Amniotic stem cell (primary cell): ENCODE measurements at places on chromosomes 1 and 21.

- no peak for DNase-seq
Measured at GRCh38 chr21:32186804-32187203, 92.0 kb downstream of the MIS18A start.

DNA sequence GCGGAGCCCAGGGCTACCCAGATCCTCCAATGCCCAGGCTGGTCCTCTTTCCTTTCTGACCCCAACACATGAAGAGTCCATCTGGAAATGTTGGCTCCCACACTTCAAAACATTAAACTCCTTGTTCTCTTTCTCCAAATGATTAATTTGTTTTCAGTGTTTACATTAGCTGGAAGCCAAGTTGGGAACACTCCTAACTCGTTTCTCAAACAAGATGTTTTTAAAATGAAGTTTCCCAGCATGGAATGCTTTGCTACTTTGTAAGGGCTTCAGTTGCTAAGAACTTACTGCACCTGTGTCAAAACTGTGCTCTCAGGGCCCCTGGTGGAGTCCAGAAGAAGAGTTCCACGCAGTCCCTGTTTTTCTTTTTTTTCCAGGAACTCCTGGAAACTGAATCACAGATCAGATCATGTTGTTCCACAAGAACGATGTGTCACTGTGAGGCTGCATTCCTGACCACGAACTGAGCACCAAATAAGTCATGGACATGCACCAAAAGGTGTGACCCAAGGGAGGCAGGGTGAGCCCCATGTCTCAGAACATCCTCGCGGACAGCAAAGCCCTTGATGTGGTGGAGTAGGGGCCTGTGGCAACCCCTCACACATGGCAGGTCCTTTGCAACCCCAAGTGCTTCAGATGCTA lies 257.3 kb downstream of the KCNJ6 start:
- peak; percentile 35 for DNase-seq

DNA sequence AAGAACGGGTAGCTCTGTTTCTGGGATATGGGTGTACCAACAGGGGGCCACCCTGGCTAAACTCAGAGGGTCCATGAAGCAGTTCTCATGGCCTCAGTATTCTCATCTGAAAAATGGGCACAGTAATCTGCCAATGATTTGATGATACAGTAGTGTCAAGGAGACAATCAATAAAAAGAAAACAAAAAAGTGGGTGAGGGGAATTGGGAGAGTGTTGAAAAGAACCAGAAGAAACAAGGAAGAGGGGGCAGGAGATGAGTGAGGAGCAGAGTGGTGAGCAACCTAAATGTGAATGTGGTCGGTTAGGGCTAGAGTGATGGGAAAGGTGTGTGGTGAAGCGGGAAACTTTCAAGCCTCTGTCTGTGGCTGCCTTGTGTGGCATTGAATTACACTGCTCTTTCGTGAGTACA lies 2.0 kb downstream of the SLAMF7 start:
- no peak for DNase-seq

- no peak for DNase-seq
Measured at GRCh38 chr1:40668769-40669525, 3.5 kb upstream of the RIMS3 start.

DNA sequence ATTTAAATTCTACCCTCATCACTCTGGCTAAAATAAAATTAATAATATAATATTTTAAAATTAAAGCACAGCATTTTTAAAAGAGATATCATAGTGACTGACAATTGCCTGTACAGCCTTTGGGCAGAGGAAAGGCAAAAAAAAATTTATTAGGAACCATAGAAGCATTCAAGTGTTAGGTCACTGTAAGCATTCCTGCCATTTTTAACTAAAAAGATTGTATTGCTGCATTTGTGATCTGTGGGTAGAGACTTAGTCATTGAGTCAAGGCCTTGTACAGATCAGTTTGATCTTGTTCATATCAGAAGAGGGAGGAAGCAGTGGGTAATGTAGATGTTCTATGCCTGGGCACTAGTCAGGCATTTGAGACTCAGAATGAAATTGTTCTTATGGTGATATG lies 109.9 kb downstream of the LYPLAL1 start:
- no peak for DNase-seq
